T-helper 2 cell (primary cell): ENCODE measurements at places on chromosomes 13 and 19.

DNA sequence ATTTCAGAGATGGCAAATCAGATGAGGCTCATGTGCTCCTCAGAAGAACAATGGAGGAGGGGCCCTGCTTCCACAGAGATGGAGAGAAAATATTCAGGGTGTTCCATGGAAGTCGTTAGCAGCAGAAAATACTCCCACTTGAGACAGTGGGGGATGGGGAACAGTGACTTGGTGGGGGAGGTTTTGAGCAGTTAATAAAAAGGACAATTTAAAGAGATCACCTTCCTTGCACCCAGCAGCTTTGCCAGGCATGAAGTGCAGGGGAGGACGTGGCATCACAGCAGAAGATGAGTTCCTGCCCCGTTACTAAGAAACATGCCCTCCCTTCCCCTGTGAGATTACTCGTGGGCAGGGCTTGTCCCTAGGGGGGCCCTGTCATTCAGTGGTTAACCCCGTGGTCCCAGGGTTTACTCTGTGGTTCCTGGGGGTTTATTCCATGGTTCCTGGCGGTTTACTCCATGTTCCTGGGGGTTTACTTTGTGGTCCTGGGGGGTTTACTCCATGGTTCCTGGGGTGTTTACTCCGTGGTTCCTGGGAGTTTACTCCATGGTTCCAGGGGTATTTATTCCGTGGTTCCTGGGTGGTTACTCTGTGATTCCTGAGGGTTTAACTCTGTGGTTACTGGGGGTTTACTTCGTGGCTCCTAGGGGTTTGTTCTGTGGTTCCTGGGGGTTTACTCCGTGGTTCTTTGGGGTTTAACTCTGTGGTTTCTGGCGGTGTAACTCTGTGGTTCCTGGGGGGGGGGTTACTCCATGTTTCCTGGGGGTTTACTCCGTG lies 49.2 kb downstream of the TMEM255B start:
- DNase-seq, result no peak

GRCh38 chr13:64723724-64724123 lies 2506.4 kb downstream of the PCDH9 start:
- no peak for DNase-seq

DNA sequence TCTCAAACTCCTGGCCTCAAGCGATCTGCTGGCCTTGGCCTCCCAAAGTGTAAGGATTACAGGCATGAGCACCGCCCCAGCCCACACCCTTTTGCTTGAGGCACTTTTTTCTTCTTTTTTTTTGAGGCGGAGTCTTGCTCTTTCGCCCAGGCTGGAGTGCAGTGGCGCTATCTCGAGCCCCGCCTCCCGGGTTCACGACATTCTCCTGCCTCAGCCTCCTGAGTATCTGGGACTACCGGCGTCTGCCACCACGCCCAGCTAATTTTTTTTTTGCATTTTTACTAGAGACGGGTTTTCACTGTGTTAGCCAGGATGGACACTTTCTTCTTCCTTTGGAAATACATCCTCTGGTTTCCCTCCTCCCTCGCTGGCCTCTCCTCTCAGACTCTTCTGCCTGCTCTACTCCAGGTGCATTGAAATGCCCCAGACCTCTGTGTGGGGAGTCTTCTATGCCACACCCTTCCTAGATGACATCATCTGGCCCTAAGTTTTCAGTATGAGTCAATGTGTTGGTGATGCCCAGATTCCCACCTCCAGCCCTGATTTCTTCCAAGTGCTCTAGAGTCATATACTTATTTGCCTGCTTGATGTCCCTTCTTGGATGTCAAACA lies 20.7 kb upstream of the TPT1 start:
- DNase-seq, result no peak

GRCh38 chr13:37788346-37788745 lies 81.2 kb downstream of the TRPC4 start:
- DNase-seq, result no peak

GRCh38 chr13:59898066-59898465 lies 265.7 kb downstream of the DIAPH3 start:
- DNase-seq, result peak; percentile 26

GRCh38 chr19:6099033-6099432 lies 11.3 kb downstream of the RFX2 start:
- DNase-seq, result no peak

GRCh38 chr13:45446181-45446580 lies 18.6 kb upstream of the COG3 start:
- no peak for DNase-seq

DNA sequence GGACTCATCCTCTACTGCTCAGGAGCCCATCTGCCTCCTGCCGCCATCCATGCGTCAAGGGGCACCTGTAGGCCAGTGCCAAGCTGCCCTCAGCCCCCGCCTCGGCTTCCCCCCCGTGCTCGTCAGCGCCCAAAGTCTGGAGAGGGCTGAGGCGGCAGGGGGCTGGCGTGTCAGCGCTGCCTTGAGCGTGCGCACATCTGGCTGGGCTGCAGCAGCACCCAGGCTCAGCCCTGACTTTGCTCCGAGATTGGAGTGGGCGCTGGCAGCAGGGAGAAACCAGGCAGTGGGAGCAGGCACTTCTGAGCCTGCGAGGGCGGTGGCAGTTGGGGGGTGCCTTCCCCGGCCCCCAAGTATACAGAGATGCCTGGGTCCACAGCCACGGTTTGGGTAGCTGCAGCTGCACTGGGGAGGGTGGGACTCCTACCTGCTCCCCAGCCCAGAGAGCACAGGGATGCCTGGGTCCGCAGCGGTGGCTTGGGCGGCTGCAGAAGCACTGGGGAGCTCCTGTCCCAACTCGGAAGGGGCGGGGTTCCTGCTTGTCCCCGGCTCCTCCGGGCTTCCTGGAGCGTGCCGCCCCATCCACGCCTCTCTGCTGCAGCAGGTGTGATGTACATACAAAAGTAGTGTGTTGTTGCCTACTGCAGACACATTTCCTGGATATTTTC lies 44.8 kb upstream of the LPAR6 start:
- no peak for DNase-seq

DNA sequence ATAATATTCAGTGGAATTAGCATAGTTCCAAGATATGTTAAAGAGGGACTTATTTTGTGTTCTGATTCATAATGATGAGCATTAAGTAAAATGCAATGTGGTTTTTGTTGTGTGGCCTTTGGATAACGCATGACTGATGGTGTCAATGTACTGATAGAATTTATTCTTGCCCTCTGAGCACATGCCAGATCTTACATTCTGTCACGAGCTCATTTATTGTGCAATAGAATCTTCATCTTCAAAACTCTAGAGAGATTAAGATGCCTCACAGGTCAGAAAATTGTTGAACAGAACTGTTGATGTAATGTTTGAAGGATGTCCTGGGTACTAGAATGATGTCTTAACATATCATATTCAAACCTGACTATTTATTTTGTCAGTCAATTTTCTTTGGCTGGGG lies 148.0 kb upstream of the HTR2A start:
- DNase-seq, result no peak

DNA sequence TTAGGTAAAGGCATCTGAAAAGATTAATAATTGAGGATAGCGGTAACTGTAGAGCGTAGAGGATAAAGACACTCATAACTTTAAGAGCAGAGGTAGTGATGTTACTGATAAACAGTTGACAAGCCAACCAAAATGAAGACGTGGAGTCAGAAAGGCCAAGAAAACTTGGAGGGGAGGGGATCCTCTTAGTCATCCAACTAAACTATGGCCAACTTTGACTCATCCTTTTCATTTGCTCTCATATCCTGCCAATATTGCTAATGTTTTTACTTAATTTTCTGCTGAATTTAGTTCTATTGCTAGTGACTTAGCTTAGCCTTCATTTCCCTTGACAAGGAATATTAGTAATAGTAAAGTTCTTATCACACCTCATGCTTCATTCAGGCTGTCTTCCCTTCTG lies 13.4 kb downstream of the ITGBL1 start:
- no peak for DNase-seq

- DNase-seq, result no peak
These were observed 115.8 kb downstream of the DIAPH3 start for GRCh38 chr13:60047918-60048317.

GRCh38 chr13:68099631-68100030 lies 869.5 kb upstream of the PCDH9 start:
- DNase-seq, result no peak

DNA sequence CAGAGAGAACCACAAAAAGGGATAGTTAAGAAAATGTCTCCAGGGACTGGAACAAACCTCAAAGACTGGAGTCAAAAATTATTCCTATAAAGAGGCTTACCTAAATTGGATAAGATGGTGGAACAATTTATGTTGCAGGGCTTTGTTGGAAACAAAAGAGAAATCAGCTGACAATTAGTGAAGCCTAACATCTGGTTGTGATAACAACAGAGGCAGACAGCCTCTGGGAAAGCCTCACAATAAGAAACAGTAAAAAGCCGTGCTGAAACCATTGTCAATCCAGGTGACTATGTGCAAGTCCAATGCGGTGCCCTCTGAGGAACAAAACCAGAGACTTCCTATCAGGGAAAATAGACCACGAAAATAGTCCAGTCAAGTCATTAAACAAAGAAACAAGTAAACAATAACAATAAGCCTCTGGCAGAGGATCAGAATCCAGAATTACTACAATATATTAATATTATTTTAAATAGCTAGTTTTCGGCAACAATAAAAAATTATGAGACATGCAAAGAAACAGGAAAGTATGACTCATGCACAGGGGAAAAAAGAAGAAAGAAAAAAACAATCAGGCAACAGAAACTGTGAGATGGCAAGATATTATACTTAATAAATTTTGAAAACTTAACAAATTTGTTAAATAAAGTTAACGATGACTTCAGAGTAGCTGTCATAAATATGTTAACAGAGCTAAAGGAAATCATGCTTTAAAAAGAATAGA lies 99.7 kb upstream of the RXFP2 start:
- DNase-seq, result no peak

DNA sequence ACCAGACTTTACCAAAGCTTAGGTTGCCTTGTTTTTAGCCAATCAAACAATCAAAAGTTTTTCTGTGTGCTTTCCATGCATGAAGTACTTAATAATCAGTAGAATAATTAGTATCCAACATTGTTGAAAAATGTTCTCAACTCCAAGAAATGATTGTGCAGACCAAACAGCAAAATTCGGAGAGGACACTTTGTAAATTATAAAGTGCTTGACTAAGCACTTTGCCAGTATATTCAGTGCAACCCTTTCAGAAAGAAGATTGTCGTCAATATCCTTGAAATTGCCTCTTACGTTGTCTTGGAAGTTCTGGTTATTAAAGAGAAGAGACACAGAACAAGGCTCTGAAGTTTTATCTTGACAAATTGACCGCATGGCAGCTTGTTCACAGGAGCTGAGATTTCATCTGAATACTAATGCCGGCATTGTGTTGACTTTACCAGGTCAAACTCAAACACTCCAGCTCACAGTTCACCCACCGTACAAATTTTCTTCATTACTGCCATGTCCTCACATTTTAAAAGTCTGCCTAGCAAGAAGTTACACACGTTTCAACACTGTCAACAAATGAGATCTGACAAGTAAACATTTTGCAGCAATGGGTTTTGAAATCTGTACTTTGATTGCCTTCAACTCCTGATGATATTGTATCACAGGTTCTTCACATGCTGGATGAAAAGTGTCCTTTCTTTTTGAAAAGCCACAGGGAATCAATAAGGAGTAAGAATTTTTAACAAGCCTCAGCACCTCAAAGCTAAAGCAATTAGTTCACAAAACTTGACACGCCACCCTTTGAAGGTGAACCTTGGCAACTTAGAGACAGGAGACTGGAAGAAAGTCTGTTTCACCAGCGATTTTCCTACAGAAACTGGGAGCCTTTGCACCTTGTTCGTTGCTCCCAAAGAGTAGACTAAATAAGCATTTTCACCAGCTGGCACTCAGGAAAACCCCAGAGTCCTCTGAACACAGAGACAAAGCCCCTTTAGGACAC lies 150.9 kb downstream of the RFC3 start:
- DNase-seq, result no peak

DNA sequence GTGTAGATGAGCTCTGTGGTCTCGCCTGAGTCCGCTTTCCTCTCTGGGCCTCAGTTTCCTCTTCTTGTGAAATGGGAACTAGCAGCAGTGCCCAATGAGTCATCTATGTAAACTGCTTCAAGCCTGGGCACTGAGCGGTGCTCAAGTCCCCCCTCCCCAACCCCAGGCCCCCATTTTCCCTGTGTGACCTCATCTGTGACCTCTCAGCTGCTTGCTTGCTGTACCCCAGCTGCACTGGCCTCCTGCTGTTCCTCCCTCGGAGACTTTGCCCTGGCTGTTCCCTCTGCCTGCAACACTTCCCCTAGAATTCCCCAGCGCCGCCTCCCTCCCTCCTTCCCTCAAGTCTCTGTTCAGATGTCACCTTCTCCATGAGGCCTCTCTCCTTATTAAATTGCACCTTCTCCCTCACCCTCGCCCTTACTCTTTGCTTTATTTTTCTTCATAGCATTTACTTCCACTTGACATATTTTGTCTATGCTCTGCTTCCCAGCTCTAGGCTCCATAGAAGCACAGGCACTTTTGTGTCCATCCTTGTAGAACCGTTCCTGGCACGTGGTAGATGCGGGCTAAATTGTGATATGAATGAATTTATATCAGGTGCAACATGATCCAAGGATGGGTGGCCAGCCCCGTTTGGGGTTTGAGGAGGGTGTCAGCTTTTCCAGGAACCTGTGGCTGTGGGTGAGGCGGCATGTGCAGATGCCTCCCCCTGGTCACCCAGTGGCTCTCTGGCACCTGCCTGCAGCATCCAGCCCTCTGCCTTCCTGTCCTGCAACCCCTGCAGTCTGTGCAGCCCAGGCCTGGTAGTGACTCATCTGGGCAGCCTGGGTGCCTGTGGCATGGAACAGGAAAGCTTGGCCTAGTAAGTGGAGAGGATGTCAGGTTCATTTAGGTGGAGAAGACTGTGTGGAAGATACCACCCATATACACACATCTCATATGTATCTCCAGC lies 26.3 kb downstream of the SIPA1L3 start:
- DNase-seq, result no peak

DNA sequence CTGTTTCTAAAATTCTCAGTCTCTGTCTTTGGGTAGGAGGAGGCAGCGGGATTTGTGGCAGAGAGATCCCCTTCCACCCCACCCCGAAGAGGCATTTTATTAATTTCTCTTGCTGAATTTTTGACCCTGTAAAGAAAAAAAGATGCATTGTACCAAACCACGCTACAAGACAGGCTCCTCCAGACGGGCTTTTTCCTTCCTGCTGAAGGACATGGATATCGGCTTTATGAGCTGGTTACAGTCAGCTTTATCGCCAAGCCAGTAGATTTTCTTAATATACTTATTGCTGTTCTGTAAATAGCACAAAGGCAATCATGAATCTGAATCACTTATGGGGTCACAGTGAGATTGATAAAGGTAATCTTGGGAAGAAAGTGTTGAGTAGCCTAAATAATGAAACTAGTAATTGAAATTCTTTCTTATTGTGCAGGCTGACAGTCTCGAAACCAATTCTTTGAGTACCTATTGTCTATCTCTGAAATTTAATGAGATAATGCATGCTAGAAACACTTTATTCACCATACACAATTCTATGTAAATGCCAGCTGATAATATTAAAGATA lies 24.5 kb downstream of the MBNL2 start:
- no peak for DNase-seq

DNA sequence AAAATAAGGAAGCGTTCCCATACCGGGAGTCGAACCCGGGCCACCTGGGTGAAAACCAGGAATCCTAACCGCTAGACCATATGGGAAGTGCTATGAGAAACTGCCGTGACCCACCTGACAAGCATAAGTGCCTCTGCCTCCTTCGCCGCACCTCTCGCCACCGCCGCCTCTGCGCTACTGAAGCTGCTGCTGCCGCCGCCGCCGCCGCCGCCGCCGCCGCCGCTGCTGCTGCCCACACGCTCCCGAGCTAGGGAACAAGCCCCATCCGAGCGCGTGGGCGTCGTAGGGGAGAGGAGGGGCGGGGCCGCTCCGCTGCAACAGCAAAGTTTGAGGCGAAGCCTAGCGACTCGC lies 610 bp upstream of the WBP4 start:
- DNase-seq, result peak; percentile 83

GRCh38 chr19:58367698-58368454 lies 5.3 kb upstream of the ZNF497 start:
- DNase-seq, result no peak
